ENCODE measurements at places on chromosomes 11 and 22. TPM values are rescaled to one million over a fixed set of nuclear protein-coding genes. Genes with fewer than 3 reads are reported as not detected.
A peak's percentile ranks its signal among the peaks of the same experiment; 100 is the strongest.

- H3K4me3 ChIP-seq: no peak overlapping the region
- peaks cover 7% of the 10 kb centered on the region for H3K36me3 ChIP-seq
- no peaks in the 10 kb centered on the region for H3K27me3 ChIP-seq
- H3K4me1 ChIP-seq: no peaks in the 10 kb centered on the region
- no peak overlapping the region for H3K27ac ChIP-seq
These were observed 30.6 kb downstream of the PAX6 start for GRCh38 chr11:31780480-31780971.

GRCh38 chr22:19226428-19226827, 47.9 kb upstream of the SLC25A1 start:
- no peaks in the 10 kb centered on the region for H3K27me3 ChIP-seq
- no peaks in the 10 kb centered on the region for H3K4me1 ChIP-seq

GRCh38 chr11:113677685-113678084, 28.4 kb downstream of the TMPRSS5 start:
- peaks cover 23% of the 10 kb centered on the region for H3K27me3 ChIP-seq
- DNase-seq: no peak
- no peaks in the 10 kb centered on the region for H3K36me3 ChIP-seq

- H3K4me1 ChIP-seq: peaks cover 19% of the 10 kb centered on the region
- H3K27ac ChIP-seq: no peak overlapping the region
- H3K27me3 ChIP-seq: no peaks in the 10 kb centered on the region
- DNase-seq: no peak
- no peak overlapping the region for H3K4me3 ChIP-seq
These were observed 48.4 kb downstream of the CSTPP1 start for GRCh38 chr11:46984987-46985386.

GRCh38 chr11:12274056-12274455, 103.3 kb upstream of the PARVA start:
- peaks cover 3% of the 10 kb centered on the region for H3K27me3 ChIP-seq
- no peaks in the 10 kb centered on the region for H3K36me3 ChIP-seq
- no peak overlapping the region for H3K4me3 ChIP-seq
- H3K4me1 ChIP-seq: peaks cover 15% of the 10 kb centered on the region

DNA sequence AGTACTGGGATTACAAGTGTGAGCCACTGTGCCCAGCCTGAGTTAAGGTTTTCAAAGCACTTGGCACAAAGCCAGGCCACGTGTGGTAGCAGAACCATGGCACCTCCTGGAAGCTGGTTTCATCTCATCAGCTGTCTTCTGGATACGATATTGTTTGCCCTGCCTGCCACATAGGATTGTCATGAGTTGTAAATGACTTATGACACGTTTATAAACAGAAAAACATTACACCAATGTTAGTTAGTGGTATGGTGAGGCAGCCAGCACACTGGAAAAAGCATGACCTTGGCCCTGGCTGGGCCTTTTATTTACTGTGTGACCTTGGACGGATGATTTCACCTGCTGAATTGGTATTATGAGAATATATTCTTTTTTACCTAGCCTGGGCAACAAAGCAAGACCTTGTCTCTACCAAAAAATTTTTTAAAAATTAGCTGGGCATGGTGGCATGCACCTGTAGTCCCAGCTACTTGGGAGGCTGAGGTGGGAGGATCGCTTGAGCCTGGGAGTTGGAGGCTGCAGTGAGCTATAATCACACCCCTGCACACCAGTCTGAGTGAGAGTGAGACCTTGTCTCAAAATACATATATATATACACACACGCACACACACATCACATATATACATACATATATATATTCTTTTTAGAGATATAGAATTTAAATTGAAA, 24.0 kb upstream of the MYH9 start:
- H3K4me3 ChIP-seq: no peak overlapping the region
- H3K27ac ChIP-seq: peak overlapping the region; percentile 53
- DNase-seq: no peak
- no peaks in the 10 kb centered on the region for H3K27me3 ChIP-seq

- no peak overlapping the region for H3K27ac ChIP-seq
- no peaks in the 10 kb centered on the region for H3K36me3 ChIP-seq
- peaks cover 41% of the 10 kb centered on the region for H3K4me1 ChIP-seq
- no peak overlapping the region for H3K4me3 ChIP-seq
- H3K27me3 ChIP-seq: no peaks in the 10 kb centered on the region
These were observed 94.7 kb downstream of the SERGEF start for GRCh38 chr11:17918049-17918605.

- DNase-seq: no peak
- H3K36me3 ChIP-seq: no peaks in the 10 kb centered on the region
- no peaks in the 10 kb centered on the region for H3K4me1 ChIP-seq
- no peak overlapping the region for H3K27ac ChIP-seq
- no peak overlapping the region for H3K4me3 ChIP-seq
These were observed 105.5 kb downstream of the C11orf87 start for GRCh38 chr11:109527496-109527895.

DNA sequence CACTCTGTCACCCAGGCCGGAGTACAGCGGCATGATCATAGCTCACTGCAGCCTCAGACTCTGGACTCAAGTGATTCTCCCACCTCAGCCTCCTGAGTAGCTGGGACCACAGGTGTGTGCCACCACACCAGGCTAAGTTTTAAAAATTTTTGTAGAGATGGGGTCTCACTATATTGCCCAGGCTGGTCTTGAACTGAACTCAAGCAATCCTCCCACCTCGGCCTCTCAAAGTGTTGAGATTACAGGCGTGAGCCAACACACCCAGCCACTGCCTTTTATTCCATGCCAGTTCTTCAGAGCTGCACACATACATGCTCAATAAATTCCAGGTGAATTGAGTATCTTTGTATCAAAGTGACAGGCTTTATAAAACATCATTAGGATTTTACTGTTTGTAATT, 2.4 kb upstream of the COPB1 start:
- no peak overlapping the region for H3K27ac ChIP-seq
- H3K4me3 ChIP-seq: no peak overlapping the region
- H3K4me1 ChIP-seq: peaks cover 13% of the 10 kb centered on the region
- peaks cover 34% of the 10 kb centered on the region for H3K36me3 ChIP-seq
- no peak for DNase-seq

GRCh38 chr22:31104869-31105268, 2.5 kb downstream of the SELENOM start:
- no peak overlapping the region for H3K27ac ChIP-seq
- H3K4me1 ChIP-seq: peaks cover 7% of the 10 kb centered on the region
- DNase-seq: no peak
- H3K4me3 ChIP-seq: no peak overlapping the region
- peaks cover 9% of the 10 kb centered on the region for H3K27me3 ChIP-seq

- peak overlapping the region; percentile 78 for H3K27ac ChIP-seq
- H3K4me1 ChIP-seq: peaks cover 16% of the 10 kb centered on the region
- no peaks in the 10 kb centered on the region for H3K27me3 ChIP-seq
- no peaks in the 10 kb centered on the region for H3K36me3 ChIP-seq
These were observed 2.2 kb upstream of the RPS6KA4 start for GRCh38 chr11:64356498-64357411.

DNA sequence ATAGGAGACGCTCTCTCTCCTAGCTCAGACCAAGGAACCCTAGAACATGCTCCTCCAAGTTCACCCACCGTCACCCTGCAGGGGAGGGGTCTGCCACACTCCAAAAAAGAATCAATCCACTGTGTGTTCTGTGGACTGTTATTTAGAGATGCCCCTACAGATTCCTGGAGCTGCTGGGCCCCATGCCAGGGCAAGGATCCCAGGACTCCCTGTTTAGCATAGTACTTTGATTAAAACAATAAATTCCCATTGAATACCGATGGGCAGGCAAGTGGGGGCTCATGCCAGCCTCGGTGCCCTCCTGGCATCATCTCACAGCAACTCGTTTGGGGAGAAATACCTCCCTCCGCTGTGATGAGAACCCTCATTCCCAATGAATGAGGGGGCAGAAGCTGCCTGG, 247.5 kb downstream of the ST3GAL4 start:
- H3K27ac ChIP-seq: no peak overlapping the region
- no peak for DNase-seq

- H3K27me3 ChIP-seq: no peaks in the 10 kb centered on the region
- peaks cover 44% of the 10 kb centered on the region for H3K4me1 ChIP-seq
- no peak overlapping the region for H3K27ac ChIP-seq
- H3K36me3 ChIP-seq: peaks cover 7% of the 10 kb centered on the region
These were observed 34.8 kb downstream of the TSPAN18 start for GRCh38 chr11:44761551-44761961.

The CD151 gene
- total RNA-seq: 128 TPM

The TTC36 gene
- total RNA-seq: 1.6 TPM

The RBMXL2 gene
- total RNA-seq: not detected

The ARHGAP20 gene
- 5.1 TPM for total RNA-seq

The KRTAP5-6 gene
- total RNA-seq: not detected

The KBTBD3 gene
- 8.6 TPM for total RNA-seq

The PKDREJ gene
- total RNA-seq: 0.05 TPM

Data from type B pancreatic cell (in vitro differentiated cells).